SJSA1 (cell line): ENCODE measurements at places on chromosomes 1 and 21.

DNA sequence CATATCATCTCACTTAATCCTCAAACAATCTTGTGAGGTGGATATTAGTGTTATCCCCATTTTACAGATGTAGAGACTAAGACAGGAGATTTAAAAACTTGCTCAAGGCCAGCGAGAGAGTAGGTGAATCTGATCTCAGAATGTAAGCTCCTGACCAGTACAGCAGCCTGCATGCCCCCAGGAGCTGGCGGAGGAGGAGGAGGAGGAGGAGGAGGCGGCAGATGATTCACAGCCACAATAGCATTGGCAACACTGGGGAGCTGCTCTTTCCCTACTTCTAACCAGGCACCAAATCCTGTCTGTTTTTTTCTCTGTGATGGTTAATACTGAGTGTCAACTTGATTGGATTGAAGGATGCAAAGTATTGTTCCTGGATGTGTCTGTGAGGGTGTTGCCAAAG lies 243.2 kb downstream of the ATG4C start:
- DNase-seq = no peak

- peak; percentile 64 for DNase-seq
Observed at GRCh38 chr1:3515774-3516480, 61.5 kb downstream of the ARHGEF16 start.

GRCh38 chr21:35227786-35228185 lies 178.7 kb upstream of the RUNX1 start:
- no peak for DNase-seq

DNA sequence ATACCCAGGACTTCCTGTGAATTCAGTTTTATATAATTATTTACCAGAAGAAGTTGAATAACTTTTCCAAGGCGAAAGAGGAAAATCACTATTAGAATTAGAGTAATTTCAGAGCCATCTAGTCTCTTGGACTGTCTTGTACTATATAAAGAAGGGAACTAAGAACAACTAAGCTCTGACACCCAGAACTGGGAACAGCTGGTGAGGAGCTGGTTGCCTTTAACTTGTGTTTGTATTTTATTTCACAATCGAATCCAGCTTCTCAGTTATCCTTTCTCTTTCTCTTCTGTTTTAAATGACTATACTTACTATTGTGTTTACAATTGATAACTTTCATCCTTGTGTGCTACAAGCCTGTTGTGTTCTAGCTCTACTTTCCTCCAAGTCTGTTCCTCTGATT lies 8.4 kb downstream of the SNX27 start:
- no peak for DNase-seq

GRCh38 chr21:35053356-35054096 lies 4.4 kb upstream of the RUNX1 start:
- peak; percentile 61 for DNase-seq

DNA sequence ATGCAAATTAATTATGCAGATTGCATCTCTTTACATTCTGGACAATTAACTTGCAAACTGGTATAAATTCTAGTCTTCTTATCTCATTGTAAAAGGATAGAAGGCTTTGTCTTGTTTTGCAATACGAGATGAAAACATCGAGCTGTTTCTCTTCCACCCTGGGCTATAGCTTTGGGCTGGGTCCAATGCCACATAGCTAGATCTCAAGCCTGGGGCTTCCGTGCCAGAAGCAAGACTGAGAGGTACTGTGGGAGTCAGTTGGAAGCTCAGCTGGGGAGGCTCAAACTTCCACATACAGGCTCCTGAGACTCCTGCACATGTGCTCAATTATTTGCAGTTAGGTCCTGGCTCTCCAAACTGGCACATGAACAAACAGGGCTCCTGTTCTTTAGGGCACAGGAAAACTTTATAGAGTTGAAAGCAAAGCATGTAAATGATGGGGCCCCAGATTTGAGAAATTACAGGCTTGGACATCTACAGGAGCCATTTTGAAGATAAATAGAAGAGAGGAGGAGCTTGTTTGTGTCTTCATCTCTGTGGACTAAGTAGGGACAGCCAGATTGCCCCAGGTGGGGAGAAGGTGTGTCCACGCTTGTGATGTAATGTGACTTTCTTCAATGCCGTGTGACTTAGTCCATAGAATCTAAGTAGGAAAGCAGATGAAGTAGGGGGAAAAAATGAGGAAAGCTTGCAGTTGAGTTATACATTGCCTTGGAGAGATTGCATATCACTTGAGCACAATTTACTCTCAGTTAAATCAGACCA lies 65.9 kb upstream of the SIPA1L2 start:
- DNase-seq = no peak

DNA sequence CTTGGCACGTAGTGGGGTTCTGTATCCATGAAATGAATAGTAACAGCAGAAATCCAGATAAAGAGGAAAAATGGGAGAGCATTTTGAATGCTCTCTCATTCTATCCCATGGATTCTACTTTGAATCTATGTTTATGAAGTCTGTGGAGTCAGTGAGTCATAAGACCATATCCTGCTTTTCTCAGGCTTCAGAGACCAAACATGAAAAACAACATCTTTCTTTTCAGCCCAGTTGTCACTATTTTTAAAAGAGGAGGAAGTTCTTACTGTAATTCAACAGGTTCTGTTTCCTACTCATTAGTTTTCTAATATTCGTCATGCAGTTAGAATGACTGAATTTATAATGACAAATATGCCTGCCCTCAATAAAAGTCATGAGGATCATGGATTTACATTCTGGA lies 39.4 kb upstream of the CD55 start:
- DNase-seq = no peak

GRCh38 chr1:67336783-67337182 lies 29.1 kb downstream of the IL12RB2 start:
- no peak for DNase-seq

DNA sequence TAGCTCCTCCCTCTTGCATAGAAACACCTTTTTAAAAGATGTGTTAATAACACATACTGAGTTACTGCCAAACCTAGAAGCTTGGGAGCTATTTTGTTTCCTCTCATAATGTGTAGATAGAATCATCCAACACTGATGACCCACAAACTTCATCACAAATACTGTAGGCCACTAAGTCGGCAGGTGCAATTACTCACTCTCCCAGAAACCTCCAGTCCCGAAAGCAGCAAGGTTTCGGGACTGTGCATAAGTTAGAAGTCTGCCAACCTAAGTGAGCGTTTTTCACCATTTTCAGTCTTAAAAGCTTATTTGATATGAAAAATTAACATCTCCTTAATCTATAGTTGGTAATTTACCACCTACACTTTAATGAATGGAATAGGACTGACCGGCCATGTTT lies 32.0 kb downstream of the C1orf198 start:
- no peak for DNase-seq

GRCh38 chr1:29370067-29370466 lies 133.7 kb downstream of the PTPRU start:
- no peak for DNase-seq

GRCh38 chr1:24865168-24865567 lies 64.9 kb downstream of the RUNX3 start:
- no peak for DNase-seq

DNA sequence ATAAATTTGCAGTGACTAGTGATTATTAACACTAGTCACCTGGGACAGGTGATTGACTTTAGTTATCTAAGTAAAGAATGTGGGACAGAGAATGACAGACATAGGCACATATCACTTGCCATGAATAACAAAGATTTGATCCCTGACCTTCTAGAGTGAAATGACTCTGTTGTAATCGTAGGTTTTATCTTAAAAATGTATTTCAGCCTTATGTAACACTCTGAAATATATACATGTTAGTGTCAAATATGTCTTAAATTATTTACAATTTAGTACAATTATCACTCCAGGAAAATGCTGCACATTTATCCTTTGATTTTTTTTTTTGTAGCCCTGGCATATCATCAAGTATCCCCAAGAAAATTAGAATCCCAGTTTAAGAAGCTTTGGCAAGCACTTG lies 186.4 kb upstream of the PTGFR start:
- DNase-seq = no peak
